H4 (cell line): ENCODE measurements at places on chromosomes 4 and X. TPM values are rescaled to one million over a fixed set of nuclear protein-coding genes. Genes with fewer than 3 reads are reported as not detected.

Gene DDIT4L
- total RNA-seq = 0.53 TPM in 1 of 2 replicates, not detected in the other

Gene CXCL8
- total RNA-seq = 26.7 and 45.3 TPM in 2 replicates

Gene APLN
- total RNA-seq = 0.19 and 0.74 TPM in 2 replicates

Gene SULT1B1
- total RNA-seq = 0.70 and 1.8 TPM in 2 replicates

Gene ATP1B4
- not detected in 2 replicates for total RNA-seq

Gene POLN
- 1.0 and 1.8 TPM in 2 replicates for total RNA-seq

Gene TBC1D8B
- total RNA-seq = 2.6 and 2.9 TPM in 2 replicates

Gene WDR17
- 1.7 and 3.4 TPM in 2 replicates for total RNA-seq

Gene GC
- not detected in 2 replicates for total RNA-seq

DNA sequence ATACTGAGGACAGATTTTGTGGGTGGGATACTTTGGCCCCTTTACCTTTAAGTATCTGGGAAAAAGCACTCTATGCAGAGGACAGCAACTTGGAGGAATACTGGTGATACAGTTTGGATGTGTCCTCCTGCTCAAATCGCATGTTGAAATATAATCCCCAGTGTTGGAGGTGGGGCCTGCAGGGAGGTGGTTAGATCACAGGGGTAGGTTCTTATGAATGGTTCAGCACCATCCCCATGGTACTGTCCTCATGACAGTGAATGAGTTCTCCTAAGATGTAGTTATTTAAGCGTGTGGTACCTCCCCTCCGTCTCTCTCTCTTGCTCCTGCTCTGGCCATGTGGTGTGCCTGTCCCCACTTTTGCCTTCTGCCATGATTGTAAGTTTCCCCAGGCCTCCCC, 24.6 kb downstream of the GPAT3 start:
- no peak for DNase-seq

DNA sequence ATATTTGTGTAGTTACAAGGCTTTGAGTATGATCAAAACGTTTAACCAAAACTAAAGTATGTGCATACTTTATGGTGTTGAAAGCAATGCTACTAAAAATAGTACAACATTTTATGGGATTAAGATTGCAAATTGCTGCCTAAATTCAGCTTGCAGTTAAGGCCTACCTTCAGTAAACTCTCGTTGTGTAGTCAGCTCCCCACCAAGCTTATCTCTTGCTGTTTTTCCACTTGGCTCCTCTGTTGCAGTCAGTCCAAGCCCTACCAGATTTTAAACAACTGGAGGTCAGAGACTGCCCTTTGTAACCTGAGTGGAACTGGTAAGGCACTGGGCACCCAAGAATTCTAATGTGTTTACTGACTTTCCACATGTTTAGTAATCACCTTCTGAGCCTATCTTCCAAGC, 25.7 kb downstream of the AFF1 start:
- DNase-seq = peak; percentile 14

- DNase-seq = no peak
These were observed 294.8 kb downstream of the TENM3 start for GRCh38 chr4:182538031-182538430.

DNA sequence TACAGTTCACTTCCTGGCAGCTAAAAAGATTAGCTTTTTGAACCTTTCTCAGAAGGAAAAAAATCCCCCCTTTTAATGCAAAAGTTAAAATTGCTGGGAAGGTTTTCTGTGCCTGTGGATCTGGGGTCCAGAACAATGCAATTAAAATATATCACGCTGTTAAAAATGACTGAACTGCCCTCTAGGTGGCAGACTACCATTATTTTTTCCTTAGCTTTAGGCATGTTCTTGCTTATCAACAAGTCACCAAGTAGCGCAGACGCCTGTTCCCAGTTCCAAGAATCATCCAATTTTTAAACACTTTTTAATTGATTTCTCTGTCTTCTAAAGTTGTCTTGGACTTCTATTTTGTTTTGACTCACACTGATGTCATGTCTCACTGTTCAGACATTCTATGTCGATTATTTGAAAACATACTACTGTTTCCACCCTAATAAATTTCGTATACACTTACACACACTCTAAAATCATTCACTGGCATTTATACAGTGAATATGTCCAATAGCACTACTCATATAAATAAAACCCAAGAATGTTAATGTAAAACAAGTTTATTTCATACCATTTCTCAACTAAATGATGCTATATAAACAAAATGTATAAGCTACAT, 661.6 kb downstream of the RAPGEF2 start:
- DNase-seq = peak; percentile 67

GRCh38 chrX:93741811-93742210, 67.8 kb downstream of the FAM133A start:
- DNase-seq = no peak

GRCh38 chr4:134343656-134344055, 142.1 kb upstream of the PABPC4L start:
- no peak for DNase-seq

DNA sequence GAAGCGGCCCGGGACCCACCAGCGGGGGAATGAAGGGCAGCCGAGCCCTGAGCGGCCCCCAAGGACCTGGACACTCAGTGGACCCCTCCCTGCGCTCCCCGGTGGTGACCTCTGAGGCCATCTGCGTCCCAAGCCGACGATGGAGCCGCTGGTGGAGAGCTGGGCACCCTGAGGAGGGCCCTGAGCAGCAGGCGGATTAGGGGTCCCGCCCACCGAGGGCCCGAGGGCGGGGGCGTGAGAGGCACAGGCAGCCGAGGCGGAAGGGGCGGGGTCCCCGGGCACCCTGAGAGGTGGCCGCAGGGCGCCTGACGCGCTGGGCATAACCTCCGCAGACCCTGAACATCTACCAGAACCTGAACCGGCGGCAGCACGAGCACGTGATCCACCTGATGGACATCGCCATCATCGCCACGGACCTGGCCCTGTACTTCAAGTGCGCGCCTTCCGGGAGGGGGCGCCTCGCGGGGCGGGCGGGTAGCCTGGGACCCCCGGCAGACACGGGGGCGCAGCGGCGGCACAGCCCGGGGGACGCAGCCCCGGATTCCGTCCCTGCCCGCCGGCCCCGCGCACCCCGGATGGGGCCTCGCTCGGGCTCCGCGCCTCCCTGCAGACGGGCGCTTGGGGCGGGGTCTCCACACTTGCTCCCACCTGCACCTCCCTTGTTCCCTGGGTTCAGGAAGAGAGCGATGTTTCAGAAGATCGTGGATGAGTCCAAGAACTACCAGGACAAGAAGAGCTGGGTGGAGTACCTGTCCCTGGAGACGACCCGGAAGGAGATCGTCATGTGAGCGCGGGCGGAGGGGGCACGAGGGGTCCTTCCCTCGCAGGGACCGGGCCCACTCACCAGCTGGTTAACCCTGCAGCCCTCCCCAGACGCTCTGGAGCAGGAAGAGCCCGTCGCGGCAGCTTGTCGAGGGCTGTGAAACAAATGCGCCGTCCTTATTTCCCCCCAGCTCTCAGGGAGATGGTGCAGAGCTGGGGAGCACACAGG, 10.3 kb downstream of the ATP5ME start:
- DNase-seq = no peak

GRCh38 chrX:154049209-154050112, 29.8 kb upstream of the IRAK1 start:
- no peak for DNase-seq

DNA sequence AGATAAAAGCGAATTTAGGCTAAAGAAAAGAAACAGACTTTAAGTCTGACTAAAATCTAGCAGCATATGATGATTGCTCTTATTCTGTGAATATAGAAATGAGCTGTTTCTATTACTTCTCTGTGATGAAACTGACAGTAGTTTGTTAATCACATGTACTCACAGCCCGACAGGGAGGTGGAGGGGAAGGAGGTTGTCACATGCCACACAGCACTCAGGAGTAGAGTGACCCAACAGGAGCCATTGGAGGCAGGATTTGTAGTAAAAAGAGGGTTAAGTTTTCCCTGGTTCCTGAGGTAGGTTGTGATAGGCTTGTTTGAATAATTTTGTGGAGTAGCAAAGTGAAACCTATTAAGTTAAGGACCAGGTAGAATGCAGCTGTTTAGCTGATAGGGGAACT, 495.9 kb downstream of the CENPC start:
- no peak for DNase-seq

DNA sequence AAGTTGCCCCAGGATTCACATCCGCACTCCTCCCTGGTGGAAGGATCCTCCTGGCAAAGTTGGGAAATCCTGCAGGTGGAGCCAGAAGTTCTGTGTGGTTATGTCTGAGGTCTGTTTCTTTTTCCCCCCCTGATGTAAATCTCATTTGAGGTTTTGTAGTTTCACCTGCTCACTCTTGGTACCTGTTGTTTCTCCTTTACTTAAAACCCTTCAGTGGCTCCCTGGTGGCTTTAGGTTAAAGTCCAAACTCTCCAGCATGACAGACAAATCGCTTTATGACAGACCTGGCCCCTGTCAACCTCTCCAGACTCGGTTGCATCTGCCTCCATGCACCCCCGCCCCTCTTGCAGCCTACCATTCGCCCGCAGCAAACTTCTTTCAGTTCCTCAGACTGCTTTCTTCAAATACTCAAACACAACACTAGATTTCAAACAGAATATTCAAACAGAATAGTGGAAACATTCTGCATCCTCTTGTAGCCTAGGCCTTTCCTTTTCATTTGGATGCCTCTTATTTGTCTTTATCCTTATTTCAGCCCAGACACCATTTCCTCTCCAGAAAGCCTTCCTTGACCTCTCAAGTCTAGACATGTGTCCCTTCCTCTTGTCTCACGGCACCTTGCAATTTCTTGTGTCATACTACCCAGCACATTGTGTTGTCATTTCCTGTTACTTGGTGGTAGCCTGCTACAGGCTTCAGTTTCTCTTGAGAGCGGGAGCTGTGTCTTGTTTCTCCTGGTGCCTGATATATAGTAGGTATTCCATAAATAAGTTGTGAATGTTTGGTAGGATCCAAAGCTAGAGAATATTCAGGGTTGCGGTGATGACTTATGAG, 24.8 kb downstream of the IL13RA1 start:
- DNase-seq = no peak

DNA sequence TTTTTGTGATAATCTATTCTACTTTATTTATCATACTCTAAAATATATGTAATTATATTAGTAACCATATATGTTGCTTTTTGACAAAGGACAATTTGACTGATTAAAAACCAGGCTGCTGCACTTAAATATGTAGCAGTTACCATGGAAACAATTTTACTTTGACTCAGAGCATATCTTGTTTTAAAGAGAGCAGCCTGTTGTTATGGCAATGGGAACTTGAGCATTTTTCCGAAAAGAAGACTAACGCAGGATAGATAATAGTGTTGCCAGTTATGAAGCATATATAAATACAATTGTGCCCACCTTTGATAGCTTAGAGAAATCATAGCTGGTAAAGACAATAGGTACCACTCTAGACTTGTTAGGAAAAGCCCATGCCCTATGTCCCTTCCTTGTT, 283.0 kb downstream of the GASK1B start:
- no peak for DNase-seq

DNA sequence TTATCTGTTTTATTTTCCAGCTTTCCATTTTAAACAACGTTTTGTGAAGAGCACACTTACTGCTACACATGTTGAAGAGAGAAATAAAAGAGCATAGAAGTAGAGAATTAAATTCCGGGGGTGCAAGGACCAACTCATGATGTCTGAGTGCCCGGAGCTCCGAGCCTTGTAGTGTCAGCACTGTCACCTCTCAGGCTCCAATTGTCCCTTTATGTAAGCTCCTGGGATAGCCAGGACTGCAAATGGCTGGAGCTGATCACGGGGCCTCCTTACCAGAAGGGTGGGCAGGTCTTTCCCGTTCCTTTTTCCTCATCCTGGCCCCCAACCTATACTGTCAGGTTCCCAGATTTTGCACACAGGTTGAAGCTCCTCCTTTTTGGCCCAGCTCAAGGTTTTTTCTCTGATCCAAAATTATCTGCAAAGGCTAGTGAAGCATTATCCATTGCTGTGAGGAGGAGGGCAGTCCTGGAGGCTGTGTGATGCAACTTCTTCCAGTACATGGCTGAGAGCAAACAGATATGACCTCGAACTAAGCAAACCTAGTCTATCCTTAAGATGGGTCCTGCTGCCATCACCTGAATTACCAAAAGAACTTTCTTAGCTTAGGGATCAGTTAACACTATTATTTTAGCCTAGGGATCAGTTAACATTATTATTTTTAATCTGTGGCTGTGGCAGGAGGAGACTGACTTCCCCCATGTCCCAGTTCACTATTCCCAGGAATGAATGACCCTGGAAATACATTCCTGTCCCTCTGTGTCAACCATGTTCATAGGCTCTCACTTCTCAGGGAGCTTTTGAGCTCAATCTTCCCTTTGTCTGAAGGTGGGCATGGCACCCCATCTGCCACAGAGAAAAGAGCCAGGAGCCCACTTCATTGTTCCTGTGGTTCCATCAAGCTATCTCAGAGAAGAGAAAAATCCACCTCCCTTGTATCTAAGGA, at the start of gene FGG:
Gene FGG (minus strand): TSS at position 185 of the 943 bp plus-strand sequence. CDS start 47 bp downstream, at position 138.
- DNase-seq = no peak

DNA sequence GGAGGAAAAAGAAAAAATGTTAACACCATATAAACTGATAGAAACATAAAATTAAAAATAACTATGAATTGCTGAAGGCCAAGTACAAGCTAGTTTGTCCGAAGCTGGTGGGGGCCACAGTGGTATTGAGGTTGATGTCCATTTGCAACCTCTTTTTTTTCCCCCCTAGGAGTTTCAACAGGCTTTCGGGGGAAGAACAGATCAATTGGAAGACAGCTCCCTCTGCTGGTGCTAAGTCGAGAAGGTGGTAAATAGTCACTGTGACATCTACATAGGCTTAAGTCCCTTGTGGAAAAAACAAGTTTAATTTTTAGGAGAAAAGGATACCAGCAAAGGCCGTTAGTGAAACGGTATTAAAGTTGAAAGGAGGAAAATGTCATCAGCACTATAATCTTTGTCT, 115.7 kb upstream of the ZXDA start:
- no peak for DNase-seq

DNA sequence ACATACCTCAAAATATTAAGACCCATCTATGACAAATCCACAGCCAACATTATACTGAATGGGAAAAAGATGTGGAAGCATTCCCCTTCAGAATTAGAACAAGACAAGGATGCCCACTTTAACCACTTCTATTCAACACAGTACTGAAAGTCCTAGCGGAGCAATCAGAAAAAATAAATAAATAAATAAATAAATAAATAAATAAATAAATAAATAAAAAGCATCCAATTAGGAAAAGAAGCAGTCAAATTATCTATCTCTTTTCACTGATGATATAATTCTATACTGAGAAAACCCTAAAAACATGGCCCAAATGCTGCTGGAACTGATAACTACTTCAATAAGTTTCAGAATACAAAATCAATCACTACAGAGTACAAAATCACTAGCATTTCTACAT, 67.5 kb downstream of the PRR32 start:
- DNase-seq = no peak

DNA sequence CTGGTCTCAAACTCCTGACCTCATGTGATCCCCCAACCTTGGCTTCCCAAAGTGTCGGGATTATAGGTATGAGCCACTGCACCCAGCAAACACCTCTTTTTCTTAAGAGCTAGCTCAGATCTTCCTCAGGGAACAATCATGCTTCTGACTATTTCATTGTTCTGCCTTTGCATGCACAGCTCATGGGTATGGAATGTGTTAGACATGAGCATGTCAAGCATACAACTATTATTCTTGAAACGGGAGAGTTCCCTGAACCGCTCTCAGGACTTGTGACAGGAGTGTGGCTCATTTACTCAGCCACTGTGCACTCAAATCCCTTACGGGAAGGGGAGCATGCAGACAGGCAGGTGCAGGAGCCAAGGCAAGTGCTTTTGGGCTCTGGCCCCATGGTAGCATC, 231.7 kb upstream of the TAPT1 start:
- no peak for DNase-seq

- DNase-seq = no peak
These were observed 10.2 kb upstream of the SUPT20HL1 start for GRCh38 chrX:24350217-24350616.

- DNase-seq = no peak
These were observed 64.1 kb upstream of the MAD2L1 start for GRCh38 chr4:120130786-120131185.

- DNase-seq = no peak
These were observed 960.3 kb downstream of the C4orf33 start for GRCh38 chr4:130056286-130056685.
